ENCODE measurements at places on chromosomes 16 and 17.

DNA sequence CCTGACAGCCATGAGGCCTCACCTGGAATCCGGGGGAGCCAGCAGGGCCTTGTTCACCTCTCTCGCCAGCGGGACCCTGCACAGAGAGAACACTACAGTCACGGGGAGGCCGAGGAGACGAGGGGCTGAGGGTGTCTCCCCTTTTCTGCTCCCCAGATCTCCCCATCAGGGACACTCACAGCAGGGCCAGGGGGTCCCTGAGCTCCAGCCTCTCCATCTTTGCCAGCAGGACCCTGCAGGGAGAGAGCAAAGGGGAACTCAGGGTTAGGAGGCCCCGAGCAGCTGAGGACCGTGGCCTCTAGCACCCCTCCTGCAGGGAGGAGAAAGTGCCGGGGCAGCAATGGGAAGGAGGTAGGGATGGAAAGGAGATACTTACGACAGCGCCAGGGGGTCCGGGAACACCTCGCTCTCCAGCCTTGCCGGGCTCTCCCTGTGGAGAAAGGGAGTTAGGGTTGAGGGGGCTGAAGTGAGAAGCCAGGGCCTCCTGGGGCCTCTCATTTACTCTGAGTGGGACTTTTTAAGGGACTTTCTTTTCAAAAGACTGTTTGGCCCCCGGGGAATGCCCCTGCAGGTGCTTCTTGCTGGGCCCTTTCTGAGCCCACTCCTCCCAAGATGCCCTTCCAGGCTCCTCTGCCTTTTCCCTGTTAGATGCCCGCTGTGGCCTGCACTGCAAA lies 8.7 kb downstream of the COL1A1 start:
- DNase-seq: no peak

- no peak for DNase-seq
Observed at GRCh38 chr16:68731637-68732036, 5.5 kb upstream of the CDH1 start.

DNA sequence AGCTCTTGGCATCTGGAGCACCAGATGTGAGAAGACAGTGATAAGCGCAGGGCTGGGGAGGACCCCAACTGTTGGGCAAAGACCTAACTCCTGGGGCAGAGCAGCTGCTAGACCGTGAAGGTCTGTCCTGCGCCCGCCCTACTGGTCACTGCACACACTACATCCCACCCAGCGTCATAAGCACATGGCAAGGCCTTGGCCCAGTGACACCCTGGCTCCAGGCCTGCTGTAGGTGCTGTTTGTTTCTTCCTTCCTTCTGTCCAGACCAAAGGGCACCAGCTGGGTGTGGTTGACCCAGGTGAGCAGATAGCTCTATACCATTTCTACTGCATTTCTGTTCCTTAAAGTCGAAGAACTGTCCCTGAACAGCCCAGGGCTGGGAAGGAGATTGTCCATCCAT lies 6.4 kb downstream of the TRPV3 start:
- DNase-seq: no peak

DNA sequence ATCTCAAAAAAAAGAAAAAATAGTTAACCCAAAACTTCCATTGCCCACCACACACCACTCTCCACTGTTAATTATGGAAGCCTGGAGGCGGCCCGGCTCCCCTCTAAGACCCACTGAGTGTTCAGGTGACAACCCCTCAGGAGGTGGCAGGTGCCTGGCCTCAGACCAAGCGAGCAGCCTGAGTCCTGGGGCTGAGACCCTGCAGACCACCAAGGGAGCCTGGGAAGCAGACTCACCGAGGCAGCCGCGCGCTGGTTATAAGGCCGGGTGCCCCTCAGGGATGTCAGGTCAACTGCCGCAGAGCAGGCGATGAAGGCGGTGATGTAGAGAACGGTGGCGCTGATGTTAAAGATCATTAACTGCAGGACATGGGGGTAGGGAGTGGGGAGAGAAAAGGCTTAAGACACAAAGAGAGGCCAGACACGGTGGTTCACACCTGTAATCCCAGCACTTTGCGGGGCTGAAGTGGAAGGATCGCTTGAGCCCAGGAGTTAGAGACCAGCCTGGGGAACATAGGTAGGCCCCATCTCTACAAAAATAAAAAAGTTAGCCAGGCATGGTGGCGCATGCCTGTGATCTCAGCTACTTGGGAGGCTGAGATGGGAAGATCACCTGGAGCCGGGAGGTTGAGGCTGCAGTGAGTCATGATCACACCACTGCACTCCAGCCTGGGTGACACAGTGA lies 13.3 kb downstream of the ARL2BP start:
- DNase-seq: peak; percentile 35

GRCh38 chr17:61496174-61496956 lies 44.1 kb downstream of the TBX4 start:
- no peak for DNase-seq

Measured in bronchial epithelial cell (primary cell).